ENCODE measurements at places on chromosomes 16 and 17.

DNA sequence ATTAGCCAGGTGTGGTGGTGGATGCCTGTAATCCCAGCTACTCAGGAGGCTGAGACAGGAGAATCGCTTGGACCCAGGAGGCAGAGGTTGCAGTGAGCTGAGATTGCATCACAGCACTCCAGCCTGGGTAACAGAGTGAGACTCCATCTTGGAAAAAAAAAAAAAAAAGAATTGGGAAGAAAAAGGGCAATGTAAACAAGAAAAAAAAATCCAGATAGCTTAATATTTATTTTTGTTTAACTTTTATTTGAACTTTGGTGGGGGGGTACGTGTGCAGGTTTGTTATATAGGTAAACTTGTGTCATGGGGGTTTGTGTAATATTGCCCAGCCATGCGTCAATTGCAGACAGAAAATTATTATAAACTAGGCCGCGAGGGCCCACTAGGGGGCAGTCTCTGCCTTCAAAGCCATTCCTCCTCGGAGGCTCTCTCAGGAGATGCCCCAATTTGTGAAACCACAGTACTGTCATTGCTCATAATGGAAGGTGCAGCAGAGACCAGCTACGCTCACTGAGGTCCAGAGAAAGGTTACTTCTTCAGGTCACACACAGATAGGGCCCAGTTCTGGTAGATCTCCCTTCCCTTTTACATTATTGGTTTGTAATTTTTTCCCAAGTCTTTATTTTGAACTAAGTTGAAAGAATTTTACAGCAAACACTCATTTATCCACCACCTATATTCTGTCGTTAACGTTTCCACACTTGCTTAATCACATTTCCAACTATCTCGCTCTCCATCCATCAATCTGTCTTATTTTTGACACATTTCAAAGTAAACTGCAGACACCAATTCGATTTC, 206.2 kb downstream of the PRKCB start:
- peak; percentile 69 for DNase-seq

GRCh38 chr16:80103463-80103862, 437.3 kb upstream of the DYNLRB2 start:
- DNase-seq, result no peak

- no peak for DNase-seq
Measured at GRCh38 chr16:85015481-85016187, 4.3 kb upstream of the ZDHHC7 start.

DNA sequence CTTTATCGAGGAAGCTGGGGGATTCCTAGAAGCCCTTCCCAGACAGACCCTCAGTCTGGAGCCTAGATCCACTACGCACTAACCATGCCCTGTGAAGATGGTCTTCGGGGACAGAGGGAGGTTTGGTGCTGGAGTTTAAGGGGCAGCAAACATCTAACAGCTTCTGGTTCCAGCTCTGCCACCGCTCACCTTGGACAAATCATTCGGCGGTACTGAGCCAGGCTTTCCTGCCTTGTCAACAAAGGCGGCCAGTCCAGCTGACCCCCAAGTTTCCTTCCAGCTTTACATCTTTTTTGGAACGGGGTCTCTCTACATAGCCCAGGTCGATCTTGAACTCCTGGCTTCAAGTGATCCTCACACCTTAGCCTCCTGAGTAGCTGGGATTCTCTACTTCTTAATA, 369 bp upstream of the GJD3 start:
- DNase-seq, result no peak

- DNase-seq, result no peak
Measured at GRCh38 chr17:13346081-13346533, 255.6 kb downstream of the HS3ST3A1 start.

DNA sequence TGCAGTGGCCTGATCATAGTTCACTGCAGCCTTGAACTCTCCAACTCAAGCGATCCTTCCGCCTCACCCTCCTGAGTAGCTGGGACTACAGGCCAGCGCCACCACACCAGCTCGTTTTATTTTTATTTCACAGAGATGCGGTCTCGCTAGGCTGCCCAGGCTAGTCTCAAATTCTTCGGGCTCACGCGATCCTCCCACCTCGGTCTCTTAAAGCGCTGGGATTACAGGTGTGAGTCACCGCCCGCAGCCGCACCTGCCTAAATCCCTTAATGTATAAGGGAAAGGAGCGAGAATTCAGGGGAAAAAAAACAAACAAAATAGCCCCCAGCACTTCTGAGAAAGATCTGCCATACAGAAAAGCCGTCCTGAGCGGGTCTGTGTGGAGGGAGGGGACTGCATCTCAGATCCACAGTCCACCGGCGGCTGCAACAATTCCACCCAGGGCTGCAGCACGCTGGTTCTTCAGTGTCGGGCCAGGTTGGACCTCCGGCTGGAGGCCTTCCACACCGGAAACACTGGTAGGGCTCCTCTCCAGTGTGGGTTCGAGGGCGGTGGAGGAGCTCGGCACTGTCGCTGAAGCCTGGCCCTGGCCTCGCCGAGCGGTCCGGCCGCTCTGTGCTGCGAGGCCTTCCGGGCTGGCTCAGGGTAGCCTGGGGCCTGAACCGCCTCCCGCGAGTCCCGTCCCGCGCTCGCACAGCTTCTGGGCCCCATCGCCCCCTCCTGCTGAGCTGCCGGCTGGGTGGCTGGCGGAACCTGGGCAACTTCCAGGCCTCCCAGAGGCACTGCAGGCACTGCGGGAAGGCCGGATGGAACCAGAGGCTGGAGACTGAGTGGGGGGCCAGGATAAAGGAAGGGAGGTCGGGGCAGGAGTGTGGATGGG, 7.0 kb downstream of the ZNF843 start:
- DNase-seq, result no peak

GRCh38 chr17:510226-510917, 157.8 kb upstream of the RPH3AL start:
- no peak for DNase-seq

GRCh38 chr16:73418691-73419090, 370.8 kb upstream of the ZFHX3 start:
- DNase-seq, result no peak

GRCh38 chr17:43467981-43468581, 15.7 kb upstream of the DHX8 start:
- DNase-seq, result no peak

DNA sequence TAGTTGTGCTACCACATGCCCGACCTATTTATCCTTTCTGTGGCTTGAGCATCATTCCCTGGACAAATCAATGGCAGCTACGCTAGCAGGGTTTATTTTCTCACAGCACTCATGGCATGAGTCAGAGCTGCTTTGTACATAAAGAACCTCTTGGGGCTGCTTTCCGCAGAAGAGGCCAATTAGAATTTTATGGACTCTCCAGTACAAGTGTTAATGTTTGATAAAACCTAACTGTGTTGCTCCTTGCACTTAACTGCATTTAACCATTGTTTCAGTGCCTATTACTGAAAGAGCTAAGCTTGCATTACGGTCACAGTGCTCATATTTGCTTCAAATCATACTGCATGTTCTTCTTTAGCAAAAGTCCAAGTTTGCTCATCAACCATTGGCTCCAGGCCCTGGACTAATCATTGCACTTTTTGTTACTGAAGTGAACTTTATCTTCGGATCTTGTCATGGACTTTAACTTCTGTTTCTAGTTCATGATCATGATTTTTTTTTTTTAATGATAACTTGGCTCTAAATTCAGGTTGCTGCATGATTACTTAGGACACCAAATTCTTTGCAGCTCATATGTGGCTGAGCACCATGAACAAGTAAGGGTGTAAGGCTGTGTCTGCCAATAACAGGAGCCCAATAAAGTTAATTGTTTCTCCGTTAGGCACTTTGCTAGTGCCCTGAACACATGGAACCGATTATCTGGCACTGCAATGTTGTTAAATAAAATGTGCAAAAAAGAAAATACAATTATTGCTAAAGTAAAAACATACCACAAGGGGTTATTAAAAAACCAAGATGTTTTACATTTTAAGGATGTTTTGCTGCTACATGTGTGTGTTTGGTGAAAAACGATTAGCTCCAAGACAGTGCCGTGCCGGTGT, 492.2 kb downstream of the KCNJ2 start:
- DNase-seq, result no peak

GRCh38 chr17:74085434-74085833, 118.0 kb upstream of the RPL38 start:
- DNase-seq, result no peak

- DNase-seq, result no peak
Measured at GRCh38 chr16:383326-384051, 1.7 kb upstream of the PGAP6 start.

GRCh38 chr16:89285381-89285780, 67.9 kb downstream of the ZNF778 start:
- DNase-seq, result no peak

DNA sequence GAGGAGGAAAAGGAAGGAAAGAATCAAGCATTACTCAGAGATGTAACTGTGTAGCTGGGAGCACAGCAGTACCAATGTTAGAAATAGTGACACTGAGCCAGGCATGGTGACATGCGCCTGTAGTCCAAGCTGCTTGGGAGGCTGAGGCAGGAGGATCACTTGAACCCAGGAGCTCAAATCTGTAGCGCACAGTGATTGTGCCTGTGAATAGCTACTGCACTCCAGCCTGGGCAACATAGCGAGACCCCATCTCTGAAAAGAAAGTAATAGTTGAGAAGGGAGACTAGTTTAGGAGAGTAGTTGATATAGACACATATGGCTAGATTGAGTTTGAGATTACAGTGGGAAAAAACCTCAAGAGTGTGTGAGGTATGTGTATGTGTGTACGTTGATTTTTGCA, 17.8 kb downstream of the MAP3K3 start:
- no peak for DNase-seq

DNA sequence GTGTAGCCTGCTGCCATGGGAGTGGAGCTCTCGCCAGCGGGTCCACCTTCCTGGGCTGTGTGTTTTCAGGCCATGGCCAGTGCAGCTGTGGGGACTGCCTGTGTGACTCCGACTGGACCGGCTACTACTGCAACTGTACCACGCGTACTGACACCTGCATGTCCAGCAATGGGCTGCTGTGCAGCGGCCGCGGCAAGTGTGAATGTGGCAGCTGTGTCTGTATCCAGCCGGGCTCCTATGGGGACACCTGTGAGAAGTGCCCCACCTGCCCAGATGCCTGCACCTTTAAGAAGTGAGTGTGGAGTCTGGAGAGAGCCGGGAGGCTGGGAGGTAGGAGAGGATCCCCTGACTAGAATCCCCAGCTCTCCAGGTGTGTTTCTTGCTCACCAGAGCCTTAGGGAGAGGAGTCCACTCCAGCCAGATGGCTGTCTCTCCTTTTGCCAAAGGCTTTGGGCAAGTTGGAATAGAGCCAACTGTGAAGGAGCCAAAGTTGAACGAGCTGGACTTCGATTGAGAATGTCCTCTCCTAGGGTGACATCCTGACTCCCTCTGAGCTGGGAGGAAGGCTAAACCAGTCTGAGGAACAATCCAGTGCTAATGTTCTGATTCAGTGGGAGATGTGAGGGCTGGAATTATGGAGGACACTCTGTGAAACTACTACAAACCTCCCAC, 24.4 kb upstream of the EFCAB13 start:
- no peak for DNase-seq

DNA sequence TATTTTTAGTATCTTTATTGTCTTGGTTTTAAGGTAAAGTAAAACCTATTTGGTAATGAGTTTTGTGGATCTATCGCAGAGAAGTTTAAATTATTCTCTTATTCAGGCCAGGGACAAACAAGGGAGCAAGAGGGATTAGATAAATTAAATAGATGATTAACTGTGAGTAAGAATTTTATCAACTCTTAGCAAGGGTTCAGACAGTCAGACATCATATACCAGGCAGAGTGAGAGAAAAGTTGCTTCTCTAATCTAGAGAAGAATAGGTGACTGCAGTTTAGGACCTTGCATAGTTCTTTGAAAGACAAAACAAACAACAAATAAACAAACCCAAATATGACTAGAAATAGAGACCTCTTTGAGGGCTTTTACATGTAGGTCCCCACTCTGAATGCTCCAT, 840.2 kb upstream of the GOT2 start:
- DNase-seq, result no peak

GRCh38 chr16:17261197-17261858, 209.4 kb downstream of the XYLT1 start:
- no peak for DNase-seq

DNA sequence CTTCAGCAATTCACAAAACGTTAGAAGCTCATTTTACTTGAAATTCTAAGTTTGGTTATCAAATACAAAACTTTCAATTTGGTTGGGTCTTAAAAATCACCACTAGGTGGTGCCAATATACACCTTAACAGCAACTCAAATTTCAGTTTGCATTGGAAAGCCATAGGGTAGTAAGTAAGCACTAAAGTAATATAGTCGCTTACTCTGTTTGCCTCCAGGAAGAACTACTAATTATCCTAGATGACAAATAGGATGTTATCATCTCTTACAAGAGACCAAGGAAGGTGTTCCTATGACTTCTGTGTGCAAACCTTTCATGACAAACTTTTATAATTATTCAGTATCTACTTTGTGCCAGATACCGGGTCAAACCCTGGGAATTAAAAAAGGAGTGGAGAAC, 93.3 kb downstream of the MYO1D start:
- peak; percentile 36 for DNase-seq

- DNase-seq, result no peak
Measured at GRCh38 chr17:60039114-60039846, 39.4 kb downstream of the HEATR6 start.

DNA sequence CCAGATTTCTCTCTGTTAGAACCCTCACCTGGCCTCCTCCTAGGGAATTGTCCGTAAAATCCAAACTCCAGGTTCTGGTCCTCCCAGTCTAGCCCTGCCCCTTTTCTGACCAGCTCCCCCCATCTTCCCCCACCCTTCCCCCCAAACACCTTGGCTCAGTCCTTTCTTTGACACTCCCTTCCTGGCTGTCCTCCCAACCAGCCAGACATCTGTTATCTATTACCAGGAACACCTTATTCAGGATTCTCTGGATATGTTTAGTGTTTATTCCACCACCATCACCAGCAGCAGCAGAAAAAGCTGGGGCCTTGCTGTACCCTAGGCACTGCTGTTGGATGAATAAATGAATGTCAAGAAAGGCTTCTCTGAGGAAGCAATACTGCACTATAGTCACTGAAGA, 4.0 kb upstream of the CMTM3 start:
- DNase-seq, result no peak

GRCh38 chr17:17387498-17388362, 84.6 kb downstream of the NT5M start:
- DNase-seq, result no peak

- DNase-seq, result no peak
Measured at GRCh38 chr17:17757391-17757791, 76.1 kb downstream of the RAI1 start.

DNA sequence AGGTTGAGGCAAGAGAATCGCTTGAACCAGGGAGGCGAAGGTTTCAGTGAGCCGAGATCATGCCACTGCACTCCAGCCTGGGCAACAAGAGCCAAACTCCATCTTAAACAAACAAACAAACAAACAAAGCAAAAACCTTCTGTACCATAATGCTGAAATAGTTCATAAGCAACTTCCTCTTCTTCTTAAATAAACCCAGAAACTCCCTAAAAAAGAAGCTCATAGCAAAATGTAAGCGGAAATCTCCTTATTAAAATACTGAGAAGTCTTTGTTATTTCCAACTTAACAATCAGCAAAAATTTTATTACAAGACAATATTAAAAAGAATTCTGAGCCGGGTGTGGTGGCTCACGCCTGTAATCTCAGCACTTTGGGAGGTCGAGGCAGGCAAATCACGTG, 82.8 kb downstream of the FBXL20 start:
- DNase-seq, result no peak

- DNase-seq, result no peak
Measured at GRCh38 chr17:11554542-11554941, 43.7 kb upstream of the DNAH9 start.

- no peak for DNase-seq
Measured at GRCh38 chr17:64502809-64503208, 3.3 kb downstream of the DDX5 start.

Data from neuronal stem cell (in vitro differentiated cells).